ENCODE measurements at places on chromosomes 5 and 9. TPM values are rescaled to one million over a fixed set of nuclear protein-coding genes. Genes with fewer than 3 reads are reported as not detected.

The TJP2 gene
- 131 TPM for total RNA-seq

The IPO11 gene
- 31.2 TPM for total RNA-seq

The TRIP13 gene
- total RNA-seq = 0.81 TPM

The SEC61B gene
- total RNA-seq = 116 TPM

The PGGT1B gene
- 40.0 TPM for total RNA-seq
